ENCODE measurements at places on chromosomes 12 and 14.

DNA sequence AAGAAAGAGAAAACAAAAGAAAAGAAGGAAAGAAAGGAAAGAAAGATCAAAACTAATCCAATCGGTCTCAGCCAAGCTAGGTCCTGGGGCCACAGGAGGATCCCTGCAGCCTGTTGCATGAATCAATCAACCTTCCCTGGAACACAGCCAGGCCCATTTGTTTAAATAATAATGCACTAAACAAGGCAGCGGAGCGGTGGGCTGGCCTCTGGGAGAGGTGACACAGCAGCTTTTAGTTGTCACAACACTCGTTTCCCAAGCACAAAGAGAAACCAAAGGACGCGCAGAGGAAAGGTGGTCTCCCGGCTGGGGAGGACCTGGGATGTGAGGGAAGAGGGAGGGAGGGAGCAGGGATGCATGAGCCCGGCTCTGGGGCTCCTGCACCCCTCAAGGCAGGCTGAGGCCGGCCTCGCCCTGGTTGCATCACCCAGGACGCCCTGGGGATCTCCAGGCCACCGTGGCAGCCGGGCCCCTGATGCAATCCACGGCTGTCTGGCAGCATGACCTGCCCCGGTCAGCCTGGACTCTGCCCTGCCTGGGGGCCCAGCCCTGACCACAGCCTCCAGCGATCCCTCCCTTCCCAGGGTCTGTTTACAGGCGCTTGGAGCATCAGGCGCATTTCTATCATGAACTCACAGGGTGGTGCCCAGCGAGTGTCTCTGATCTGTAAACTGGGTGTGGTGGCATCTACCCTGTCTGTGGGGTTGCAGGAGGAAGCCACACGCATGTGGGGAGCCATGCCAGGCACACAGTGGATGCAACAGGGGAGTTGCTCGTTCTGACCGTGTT lies 32.5 kb downstream of the MMP17 start:
- DNase-seq, result peak; percentile 62

DNA sequence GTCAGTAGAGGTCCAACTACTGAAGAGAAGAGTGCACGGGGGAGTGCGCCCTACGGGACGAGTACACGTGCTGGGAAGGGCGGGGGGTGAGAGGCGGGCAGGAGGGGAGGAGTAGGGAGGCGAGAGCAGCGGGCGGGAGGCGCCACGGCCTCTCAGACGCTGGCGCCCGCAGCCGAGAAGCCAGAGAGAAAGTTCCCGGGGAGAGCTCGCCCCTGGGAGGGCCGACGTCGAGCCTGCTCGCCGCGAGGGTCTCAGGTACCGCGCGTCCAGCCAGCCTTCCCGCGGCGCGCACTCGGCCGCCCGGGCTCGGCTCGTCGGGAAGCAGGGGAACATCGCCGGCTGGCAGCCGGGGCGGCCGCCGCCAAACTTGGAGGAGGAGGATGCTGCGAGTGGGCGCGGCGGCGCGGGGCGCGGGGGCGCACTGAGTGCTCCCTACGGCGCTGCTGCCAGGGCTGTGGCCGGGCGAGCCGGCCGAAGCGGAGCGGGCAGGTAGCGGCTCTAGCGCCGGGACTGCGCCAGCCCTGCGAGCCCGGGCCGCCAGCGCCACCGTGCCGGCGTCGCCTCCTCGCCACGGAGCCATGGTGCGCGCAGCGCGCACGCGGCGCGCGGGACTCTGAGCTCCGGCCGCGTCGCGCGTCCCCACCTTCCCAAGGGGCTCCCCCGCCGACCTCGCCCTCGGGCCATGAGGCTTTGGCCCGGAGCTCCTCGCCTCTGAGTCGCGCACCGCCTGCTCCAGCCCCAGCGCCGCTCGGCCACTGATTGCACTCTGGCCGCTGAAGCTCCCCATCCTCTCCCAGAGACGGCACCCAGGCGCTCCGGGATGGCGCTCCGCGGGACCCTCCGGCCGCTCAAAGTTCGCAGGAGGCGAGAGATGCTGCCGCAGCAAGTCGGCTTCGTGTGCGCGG lies at the start of gene SLC24A4:
Gene SLC24A4, plus strand, starts transcription at position 155 of the 905 bp plus-strand sequence. Its CDS starts 666 bp downstream, at position 821.
- no peak for DNase-seq

GRCh38 chr12:117842630-117843029 lies 126.2 kb downstream of the KSR2 start:
- no peak for DNase-seq

- no peak for DNase-seq
Observed at GRCh38 chr12:22653791-22654190, 28.8 kb downstream of the ETNK1 start.

DNA sequence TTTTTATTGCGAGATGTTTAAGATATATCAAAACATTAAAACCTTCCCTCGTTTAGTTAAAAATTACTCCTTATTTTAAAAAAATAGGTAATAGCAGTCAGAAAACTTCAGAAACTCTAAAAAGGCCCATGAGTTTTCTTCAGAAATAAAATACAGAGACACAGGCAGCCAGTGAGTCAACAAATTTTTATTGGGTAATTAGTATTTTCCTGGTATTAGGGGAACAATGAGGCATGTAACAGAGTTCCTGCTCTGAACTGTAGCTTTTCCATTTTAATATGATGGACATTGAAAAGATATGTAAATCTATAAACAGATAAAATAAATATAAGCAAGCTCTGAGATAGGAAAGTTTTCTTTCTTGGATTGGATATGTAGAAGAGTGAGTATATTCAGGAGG lies 399 bp upstream of the ZNF705A start:
- no peak for DNase-seq

DNA sequence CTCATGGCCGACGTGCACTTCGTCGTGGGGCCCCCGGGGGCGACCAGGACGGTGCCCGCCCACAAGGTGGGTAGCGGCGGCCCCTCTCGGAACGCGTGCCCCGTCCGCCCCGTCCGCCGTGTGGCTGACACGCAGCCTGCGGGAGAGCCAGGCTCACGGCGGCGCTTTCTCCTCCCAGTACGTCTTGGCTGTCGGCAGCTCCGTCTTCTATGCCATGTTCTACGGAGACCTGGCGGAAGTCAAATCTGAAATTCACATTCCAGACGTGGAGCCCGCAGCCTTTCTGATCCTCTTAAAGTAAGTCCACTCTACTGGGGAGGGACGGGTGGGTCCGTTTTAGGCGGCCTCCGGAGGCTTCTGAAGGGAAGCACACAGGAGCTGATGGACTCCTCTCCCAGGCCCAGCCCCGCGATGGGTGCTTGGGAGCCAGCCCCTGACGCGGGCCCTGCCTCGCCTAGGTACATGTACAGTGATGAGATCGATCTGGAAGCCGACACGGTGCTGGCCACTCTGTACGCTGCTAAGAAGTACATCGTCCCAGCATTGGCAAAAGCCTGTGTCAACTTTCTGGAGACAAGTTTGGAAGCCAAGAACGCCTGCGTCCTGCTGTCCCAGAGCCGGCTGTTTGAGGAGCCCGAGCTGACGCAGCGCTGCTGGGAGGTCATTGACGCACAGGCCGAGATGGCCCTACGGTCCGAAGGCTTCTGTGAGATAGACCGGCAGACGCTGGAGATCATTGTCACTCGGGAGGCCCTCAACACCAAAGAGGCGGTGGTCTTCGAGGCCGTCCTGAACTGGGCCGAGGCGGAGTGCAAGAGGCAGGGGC lies 1.1 kb downstream of the BTBD6 start:
- no peak for DNase-seq

GRCh38 chr14:65117769-65118745 lies 15.7 kb upstream of the MAX start:
- no peak for DNase-seq

GRCh38 chr14:23638414-23639047 lies 2.4 kb downstream of the DHRS2 start:
- DNase-seq, result no peak

DNA sequence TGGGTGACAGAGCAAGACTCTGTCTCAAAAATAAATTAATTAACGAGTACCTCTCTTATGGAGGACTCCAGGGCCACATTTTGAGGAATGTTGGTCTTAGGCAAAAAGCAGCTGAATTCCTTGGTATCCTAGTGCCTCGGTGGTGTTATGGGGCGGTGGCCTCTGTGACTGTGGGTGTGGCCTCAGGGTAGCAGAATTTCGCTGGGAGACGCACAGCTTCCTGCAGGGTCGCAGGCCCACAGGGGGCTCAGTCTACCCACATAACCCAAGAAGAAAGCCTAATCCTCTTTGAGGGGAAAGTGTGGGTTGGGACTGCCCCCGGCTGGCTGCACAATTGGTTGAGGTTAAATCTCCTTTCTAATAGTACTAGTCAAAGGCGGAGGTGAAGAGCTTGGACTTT lies 11.2 kb upstream of the SERPINA4 start:
- DNase-seq, result no peak

GRCh38 chr14:100875861-100876590 lies 27.5 kb downstream of the RTL1 start:
- no peak for DNase-seq

- no peak for DNase-seq
Observed at GRCh38 chr14:24331731-24332267, 3.1 kb downstream of the ADCY4 start.

GRCh38 chr14:105063056-105063455 lies 2.2 kb downstream of the GPR132 start:
- DNase-seq, result no peak

GRCh38 chr14:50676814-50677516 lies 8.9 kb upstream of the SAV1 start:
- no peak for DNase-seq

DNA sequence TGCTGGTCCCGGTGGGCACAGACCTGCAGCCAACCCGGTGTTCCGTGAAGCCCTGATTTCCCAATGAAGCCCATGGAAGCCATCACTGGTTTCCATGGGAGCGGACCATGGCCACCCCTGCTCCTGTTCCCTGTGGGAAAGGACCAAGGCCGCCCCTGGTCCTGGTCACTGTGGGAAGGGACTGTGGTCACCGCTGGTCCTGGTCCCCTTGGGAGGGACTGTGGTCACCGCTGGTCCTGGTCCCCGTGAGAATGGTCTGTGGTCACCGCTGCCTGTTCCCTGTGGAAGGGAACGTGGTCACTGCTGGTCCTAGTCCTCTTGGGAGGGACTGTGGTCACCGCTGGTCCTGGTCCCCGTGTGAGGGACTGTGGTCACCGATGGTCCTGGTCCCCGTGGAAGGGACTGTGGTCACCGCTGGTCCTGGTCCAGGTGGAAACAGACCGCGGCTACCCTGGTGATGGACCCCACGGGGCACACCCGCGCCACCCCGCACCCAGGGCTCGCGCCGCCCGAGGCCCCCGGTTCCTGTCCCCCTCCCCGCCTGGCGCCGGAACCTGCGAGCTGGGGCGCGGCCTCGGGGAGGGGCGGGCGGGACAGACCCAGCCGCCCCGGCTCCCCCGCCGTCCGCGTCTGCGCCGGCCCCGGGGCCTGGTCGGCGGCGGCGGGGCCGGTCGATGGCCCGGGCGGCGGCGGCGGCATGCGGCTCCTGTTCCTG lies at the start of gene GLT1D1:
Gene GLT1D1, plus strand, starts transcription at position 594 of the 715 bp plus-strand sequence. Its CDS starts 104 bp downstream, at position 698.
- no peak for DNase-seq

DNA sequence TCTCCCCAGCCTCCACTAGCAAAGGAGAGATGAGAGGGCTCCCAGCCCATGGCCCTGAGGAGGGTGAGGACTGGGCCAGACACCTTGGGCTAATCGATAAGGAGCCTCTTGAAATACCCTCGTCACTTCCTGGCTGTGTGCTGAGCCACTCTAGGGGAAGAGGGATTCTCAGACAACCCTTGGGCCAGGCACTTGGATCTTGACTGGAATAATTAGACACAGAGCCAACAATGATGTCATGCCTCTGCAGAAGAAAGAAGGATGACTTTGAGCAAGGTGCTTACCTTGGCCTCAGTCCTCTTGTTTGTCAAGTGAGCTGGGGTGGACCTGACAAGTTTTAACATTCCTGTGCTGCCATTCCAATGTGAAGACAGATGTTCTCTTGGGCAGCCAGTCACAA lies 83.1 kb downstream of the LRRC74A start:
- DNase-seq, result no peak

GRCh38 chr12:29782285-29782870 lies 1.4 kb downstream of the TMTC1 start:
- DNase-seq, result peak; percentile 72

DNA sequence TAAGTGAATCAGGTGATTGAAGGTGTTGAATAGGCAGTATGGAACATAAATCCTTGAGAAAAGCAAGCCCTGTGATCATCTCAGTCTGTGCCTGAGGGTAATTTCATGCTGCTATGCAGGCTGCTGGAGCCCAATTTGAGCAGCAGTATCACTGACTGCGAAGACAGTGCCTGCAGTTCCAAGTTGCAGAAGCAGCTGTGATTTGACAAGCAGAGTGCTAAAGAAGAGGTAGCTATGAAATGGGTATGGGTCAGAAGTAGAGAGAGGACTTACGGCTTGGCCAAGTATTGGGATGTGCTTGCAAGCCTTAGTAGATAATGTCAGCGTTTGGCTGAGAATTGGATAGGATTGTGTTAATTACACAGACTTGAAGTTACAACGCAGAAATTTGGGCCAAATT lies 22.5 kb downstream of the PIK3C2G start:
- no peak for DNase-seq

DNA sequence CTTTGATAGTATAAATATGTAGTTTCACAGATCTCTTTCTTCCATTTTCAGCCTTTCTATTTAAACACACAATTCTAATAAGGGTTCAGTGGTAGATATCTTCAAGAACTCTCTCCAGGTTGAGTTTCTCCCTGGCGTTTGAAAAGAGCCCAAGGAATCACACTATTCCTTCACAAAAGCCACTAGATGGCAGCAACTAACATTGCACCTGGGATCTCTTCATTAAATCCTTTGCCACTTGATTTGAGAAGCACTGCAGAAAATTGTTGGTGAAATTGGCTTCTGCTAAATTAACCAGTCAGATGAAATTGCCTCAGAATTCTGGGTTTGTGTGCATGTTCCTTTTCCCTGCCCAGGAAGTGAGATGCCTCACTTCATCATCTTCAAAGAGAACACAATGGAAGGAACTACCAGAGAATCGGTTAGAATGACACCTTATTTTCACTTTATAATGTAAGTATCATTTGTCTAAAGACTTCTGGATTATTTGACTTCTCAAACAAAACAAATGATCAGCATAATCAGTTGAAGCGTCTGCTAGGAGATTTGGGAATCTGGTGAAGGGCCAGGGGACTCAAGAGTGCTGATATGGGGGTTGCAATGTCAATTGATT lies 6.8 kb downstream of the CCDC198 start:
- peak; percentile 26 for DNase-seq

GRCh38 chr12:191541-191940 lies 22.4 kb downstream of the SLC6A12 start:
- no peak for DNase-seq

- DNase-seq, result peak; percentile 75
Observed at GRCh38 chr14:96362965-96363750, at the start of the genes ATG2B and GSKIP. TSS of gene ATG2B (minus strand) at chr14:96363341. CDS start at chr14:96362976, 365 bp downstream. TSS of gene GSKIP (plus strand) at chr14:96363526. CDS start at chr14:96382248, 18,722 bp downstream.

DNA sequence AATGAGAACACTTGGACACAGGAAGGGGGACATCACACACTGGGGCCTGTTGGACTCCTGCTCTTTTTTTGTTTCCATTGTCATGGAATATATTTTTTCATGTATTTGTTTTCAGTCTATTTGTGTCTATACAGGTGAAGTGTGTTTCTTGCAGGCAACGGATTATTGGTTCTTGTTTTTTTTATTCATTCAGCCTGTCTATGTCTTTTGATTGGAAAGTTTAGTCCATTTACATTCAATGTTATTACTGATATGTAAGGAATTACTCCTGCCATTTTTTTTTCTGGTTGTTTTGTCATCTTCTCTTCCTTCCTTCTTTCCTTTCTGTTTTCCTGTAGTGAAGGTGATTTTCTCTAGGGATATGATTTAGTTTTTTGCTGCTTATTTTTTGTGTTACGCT lies 18.0 kb upstream of the PTPRO start:
- DNase-seq, result no peak

Data from NCI-H2029 (cell line).